ENCODE measurements at places on chromosomes 2 and 18.

DNA sequence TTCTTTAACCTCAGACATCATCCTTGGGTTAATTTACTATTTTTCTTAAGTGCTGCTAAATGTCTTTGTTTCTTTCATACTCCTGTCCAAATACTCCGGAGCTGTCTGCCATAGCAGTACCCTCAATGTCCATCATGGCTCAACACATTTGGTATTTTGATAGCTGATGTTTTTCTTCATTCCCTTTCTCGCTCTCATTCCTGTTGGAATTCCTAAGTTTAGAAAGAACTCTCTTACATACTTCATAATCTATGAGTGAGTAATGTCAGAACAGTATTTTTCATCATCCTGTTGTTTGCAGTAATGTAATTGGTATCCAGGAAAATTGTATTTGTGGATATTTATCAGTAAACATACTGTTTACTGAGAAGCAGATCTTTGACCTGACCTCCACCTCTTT is 282.9 kb downstream of the PTGR3 start:
- no peak for DNase-seq

DNA sequence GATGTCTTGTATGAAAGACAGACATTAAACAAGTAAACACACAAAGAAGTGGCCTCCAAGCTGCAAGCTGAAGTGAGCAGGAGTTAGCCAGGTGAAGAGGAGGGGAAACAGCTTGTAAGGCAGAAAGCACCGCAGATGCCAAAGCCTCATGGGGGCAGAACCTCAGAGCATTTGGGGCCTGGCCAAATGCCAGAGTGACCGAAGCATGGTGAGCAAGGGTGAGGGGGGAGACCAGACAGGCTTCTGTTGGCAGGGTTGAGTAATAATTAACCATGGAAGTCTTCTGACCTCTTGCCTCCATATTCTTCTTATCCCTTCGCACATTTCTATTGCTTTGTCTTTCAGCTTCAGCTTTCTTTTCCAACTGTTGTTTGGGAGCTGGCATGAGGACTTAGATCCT is 5.6 kb downstream of the QPCT start:
- DNase-seq = no peak

DNA sequence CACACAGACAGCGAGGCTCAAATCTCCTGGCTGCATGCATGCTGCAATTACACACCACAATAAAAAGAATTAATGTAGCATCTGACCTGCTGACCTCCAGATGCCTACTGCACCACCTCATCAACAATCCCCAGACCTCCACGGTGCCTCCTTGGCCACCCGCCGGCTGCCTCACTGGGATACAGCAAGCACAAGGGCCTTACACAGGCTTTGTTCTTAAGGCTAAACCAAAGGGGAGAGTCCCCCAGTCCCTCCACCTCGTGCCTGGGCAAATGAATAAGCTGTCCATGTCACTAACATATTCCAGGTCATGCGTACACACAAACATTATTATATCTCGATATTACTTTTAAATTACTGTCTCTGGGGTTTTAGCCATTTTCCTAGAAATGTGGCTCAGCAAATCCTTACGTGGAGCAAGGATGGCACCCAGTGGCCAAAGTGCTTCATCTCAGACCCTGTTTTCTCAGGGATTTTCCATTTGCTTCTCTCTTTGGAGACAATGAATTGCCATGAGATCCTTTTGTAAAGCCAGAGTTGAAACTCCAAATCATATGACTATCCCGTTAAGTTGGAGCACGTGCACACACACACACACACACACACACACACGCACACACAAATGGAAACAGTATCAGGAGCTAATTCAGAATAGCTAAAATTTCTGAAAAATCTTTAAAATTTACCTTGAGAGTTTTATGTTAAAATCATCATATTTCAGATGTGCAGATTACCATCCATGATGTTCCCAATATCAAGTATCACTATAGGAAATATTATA is 313.8 kb downstream of the PDE11A start:
- DNase-seq = peak; percentile 22

DNA sequence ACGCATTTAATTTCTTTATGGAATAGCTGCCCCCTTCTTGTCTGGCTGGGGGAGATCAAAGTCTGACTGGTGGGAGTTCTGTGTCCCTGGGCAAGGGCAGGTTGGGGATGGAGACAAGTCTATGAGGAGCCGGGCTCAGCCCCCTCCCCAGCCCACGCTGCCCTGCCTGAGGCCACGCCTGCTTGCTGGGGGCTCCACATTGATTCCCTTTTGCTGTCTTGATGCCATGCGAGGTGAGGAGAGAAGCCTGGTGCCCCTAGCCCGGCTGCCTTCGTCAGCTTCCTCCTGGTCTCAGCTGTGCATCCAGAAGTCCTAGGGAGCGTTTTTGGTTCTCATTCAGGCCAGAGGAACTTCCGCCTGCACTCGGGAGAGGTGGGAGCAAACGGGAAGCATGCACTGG is 247.9 kb downstream of the NDUFA10 start:
- no peak for DNase-seq

DNA sequence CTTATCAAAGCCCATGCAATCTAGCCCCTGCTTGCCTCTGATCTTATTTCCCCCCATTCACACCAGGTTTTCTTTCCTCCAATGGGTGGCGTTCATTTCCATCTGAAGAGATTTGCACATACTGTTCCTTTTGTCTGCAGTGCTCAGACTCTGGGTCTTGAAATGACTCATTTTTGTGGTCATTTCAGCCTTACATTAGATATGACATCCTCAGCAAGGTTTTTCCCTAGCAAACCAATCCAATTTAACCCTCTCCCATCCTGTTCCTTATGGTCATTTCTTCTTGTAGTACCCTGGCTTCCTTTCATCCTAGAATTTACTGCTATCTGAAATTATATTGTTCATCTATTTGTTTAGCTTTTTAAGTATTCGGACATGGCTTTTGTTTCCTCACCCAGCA is 42.5 kb upstream of the SCN1A start:
- no peak for DNase-seq

- no peak for DNase-seq
Measured at GRCh38 chr18:79511671-79512301, 116.1 kb downstream of the NFATC1 start.

GRCh38 chr18:11981543-11982366 is 448 bp downstream of the IMPA2 start:
- no peak for DNase-seq

- DNase-seq = no peak
Measured at GRCh38 chr18:76264876-76265250, 230.2 kb downstream of the ZNF516 start.

DNA sequence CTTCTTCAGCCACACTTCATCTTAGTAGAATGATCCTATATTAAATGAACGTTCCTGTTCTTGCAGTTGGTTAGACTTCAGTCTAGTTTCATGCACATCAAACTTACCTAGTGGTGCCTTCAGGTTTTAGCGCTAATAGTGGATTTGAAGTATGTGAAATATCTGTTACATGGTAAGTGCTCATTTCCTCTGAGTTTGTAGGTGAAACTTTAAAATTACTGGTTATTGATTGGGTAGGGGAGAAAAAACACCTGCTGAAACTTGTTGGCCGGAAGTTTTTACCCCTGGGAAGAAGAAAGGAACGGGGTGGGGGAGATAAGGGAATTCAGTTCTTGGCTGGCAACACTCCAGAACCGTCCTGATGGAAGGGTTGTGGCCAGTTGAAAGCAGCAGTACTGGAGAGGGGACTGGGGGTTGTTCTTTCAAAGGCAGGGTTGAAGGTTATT is 112.8 kb downstream of the SPTBN1 start:
- DNase-seq = no peak

- no peak for DNase-seq
Measured at GRCh38 chr2:8598295-8599165, 83.3 kb upstream of the ID2 start.

DNA sequence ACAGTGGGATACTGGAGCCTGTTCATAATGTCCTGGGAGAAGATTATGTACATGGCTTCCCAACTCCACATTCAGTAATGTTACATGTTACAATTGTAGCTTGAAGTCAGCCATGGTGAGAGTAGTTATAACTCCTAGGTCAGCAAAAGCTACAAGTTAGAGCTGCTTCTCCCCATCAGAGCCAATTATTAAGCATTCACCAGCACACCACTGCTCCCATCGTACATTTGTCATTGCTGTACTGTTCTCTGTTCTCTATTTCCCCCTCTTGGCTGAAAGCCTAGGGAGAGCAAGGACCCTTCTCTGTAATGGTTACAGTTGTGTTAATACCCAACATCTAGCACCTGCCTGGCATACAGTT is 5.3 kb upstream of the TLK1 start:
- DNase-seq = no peak

DNA sequence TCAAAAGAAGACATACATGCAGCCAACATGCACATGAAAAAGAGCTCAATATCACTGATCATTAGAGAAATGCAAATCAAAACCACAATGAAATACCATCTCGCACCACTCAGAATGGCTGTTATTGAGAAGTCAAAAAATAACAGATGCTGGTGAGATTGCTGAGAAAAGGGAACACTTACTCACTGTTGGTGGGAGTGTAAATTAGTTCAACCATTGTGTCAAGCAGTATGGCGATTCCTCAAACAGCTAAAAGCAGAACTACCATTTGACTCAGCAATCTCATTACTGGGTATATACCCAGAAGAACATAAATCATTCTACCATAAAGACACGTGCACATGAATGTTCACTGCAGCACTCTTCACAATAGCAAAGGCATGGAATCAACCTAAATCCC is 95.5 kb upstream of the XIRP2 start:
- DNase-seq = no peak

DNA sequence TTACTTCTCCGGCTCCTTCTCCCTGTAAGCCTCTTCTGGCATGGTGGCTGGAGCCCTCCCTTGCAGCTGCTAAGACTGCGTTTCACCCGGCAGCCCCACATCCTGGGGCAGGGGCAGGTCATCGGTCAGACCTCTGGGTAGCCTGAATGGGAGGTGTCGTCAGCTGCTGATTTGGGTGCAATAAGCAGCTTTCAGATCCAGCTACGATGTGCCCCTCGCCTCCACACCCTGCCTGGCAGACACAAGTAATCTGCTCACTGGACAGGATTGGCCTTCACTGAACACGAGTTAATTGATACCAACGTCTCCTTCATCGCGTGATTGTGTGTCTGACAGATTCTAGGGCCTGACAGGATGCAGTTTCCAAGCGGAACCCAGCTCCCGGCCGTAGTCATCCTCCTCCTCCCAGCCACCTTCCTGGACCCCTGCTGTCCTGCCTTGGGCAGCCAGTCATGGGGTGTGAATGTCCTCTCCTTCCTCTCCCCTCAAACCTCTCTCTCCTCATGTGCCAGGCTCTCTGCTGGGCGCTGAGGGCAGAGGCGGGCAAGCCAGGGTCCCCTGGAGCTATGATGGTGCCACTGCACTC is 18.9 kb upstream of the PDIA6 start:
- DNase-seq = no peak

- no peak for DNase-seq
Measured at GRCh38 chr18:12036201-12036751, 55.0 kb downstream of the IMPA2 start.

GRCh38 chr18:46668135-46668534 is 11.1 kb upstream of the LOXHD1 start:
- DNase-seq = no peak

- DNase-seq = no peak
Measured at GRCh38 chr2:117512307-117512706, 302.2 kb upstream of the DDX18 start.

All from NCI-H526 treated with DMSO at 0.1 percent for 48 hours (cell line).